ENCODE measurements at places on chromosomes 6 and 20.
A peak's percentile ranks its signal among the peaks of the same experiment; 100 is the strongest.

DNA sequence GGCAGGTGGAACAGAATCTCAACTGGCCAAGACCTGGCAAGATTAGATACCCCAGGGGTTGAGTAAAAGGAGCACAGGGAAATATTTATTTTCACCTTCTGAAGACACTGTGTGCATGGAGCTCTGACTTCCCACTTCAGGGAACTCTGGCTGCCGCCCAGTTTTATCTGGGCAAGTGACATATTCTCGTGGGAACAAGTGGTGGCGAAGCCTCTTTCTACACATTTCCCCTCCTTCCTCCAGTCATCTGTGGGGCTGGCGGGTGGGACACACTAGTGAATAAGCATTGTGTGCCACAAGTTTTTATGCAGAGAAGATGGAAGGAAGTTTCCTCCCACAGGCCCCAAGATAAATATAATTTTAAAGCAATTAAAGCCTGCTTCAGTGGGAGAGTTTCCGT is 23.6 kb downstream of the NSFL1C start:
- H3K36me3 ChIP-seq = peaks cover 53% of the 10 kb centered on the region
- no peak overlapping the region for H3K27ac ChIP-seq
- H3K4me1 ChIP-seq = no peaks in the 10 kb centered on the region
- H3K4me3 ChIP-seq = no peak overlapping the region

DNA sequence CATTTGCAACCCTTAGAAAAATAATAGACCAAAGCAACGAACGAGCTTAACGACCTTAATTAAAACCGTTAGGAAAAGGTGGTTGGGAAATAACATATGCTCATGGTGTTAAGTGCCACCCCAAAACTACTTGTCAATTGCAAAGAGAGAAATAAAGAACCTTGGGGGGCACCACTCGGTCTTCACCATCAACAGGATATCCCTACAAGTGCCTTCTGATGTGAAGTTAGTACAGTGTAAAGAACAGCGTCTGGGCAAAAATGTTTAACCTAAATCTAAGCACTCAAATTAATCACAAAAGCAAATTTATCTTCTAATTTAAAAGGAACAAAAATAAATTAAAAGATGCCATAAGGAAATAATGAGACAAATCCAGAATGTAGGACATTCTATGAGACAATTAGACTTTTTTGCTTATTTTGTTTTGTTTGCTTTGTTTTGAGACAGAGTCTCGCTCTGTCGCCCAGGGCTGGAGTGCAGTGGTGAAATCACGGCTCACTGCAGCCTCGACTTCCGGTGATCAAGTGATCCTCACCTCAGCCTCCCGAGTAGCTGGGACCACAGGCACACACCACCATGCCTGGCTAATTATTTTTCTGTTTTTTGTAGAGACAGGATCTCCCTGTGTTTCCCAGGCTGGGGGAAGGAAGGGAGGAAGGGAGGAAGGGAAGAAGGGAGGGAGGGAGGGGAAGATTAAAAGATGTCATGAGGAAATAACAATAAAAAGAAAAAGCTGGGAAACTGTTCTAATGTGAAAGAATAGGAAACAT is 41.3 kb upstream of the BTN3A2 start:
- H3K4me3 ChIP-seq = no peak overlapping the region
- H3K27me3 ChIP-seq = peaks cover 6% of the 10 kb centered on the region
- H3K4me1 ChIP-seq = peaks cover 39% of the 10 kb centered on the region
- H3K27ac ChIP-seq = no peak overlapping the region

DNA sequence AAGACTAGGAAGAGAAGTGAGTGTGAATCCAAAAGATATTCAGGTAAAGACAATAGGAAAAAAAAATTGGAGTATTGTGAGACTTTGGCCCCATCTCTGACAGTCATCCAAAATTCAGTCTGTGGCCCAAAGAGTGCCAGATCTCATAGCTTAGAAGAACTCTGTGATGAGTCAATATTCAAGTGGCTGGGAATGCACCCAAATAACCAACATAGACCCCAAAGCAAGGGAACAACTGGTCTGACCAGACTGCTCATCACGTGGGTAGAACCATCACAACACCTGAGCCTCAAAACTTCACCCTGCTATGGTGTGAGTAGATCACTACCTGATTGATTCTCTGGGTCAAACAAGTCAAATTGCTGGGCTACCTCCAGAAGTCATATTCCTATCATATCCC is 51.1 kb upstream of the TRDN start:
- H3K27ac ChIP-seq = no peak overlapping the region
- no peak overlapping the region for H3K4me3 ChIP-seq
- no peaks in the 10 kb centered on the region for H3K27me3 ChIP-seq
- no peak for DNase-seq
- H3K4me1 ChIP-seq = no peaks in the 10 kb centered on the region

DNA sequence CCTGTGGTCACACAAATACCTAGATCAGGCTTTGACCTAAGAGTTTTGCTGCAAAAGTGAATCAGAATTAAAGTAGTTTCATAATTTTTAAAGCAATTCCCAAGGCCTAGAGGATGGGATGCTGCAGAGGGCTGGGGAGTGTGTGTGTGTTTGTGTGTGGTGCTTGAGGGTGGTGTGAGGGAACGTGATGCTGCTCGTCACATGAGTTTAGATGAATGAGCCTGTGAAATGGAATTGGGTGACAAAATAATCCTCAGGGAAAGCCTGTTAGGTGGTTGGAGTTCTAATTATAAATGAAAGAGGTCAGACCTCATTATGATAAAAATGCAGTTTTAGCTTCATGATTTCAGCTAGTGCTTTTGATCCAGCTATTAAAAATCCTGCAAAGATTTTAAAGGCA is 87.5 kb upstream of the TMEM170B start:
- H3K4me3 ChIP-seq = no peak overlapping the region
- peaks cover 3% of the 10 kb centered on the region for H3K27me3 ChIP-seq
- H3K36me3 ChIP-seq = peaks cover 2% of the 10 kb centered on the region
- H3K4me1 ChIP-seq = peaks cover 16% of the 10 kb centered on the region
- peak; percentile 16 for DNase-seq

DNA sequence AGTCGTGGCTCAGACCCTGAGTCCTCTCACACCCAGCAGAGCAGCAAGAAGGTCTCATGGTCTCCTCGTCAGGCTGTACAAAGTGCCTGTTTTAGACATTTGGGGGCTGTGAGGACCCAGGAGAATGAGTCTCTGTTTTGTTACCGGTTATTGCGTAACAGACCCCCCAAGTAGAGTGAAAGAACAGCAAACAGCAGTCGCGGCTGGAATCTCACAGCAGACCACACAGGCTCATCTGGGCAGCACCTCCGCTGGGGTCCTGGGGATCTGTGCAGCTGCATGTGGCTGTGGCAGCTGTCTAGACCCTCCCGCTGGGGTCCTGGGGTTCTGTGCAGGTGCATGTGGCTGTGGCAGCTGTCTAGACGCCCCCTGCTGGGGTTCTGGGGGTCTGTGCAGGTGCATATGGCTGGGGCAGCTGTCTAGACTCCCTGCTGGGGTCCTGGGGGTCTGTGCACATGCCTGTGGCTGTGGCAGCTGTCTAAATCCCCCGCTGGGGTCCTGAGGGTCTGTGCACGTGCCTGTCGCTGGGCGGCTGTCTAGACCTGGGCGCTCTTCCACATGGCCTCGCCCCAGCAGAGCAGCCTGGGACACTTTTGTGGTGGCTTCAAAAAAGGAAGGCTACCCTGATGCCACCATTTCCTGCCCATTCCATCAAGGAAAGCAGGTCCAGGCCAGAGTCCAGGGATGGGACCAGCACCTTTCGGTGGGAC is 24.7 kb downstream of the ENTPD6 start:
- no peak overlapping the region for H3K4me3 ChIP-seq
- H3K4me1 ChIP-seq = peaks cover 9% of the 10 kb centered on the region
- no peaks in the 10 kb centered on the region for H3K27me3 ChIP-seq
- H3K27ac ChIP-seq = no peak overlapping the region
- no peak for DNase-seq

- H3K4me1 ChIP-seq = peaks cover 6% of the 10 kb centered on the region
- DNase-seq = no peak
- no peak overlapping the region for H3K4me3 ChIP-seq
- H3K27ac ChIP-seq = no peak overlapping the region
- H3K36me3 ChIP-seq = peaks cover 28% of the 10 kb centered on the region
These were observed 34.3 kb downstream of the PHF20 start for GRCh38 chr20:35806075-35806474.

DNA sequence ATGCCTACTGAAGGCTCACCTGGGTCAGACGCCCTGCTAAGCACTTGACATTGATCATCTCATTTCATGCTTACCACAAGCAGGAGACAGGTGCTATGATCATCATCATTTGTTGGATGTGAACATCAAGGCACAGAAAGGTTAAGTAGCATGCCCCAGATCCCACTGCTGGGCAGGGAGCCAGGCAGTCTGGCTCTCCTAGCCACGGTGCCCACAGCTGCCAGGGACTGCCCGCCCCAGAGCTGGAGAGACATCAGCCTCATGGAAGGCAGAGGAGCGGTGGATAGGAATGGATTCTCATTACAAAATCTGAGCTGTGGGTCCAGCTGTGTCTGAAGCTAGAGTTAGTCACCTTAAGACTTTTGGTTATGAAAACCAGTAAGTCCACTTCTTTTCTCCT is 3.6 kb downstream of the SULF2 start:
- H3K4me1 ChIP-seq = peaks cover 9% of the 10 kb centered on the region
- H3K36me3 ChIP-seq = no peaks in the 10 kb centered on the region
- H3K4me3 ChIP-seq = no peak overlapping the region
